Esophagus muscularis mucosa (tissue), 4 donors: ENCODE measurements at places on chromosomes 6 and 20. TPM values are rescaled to one million over a fixed set of nuclear protein-coding genes. Genes with fewer than 3 reads are reported as not detected.
A peak's percentile ranks its signal among the peaks of the same experiment; 100 is the strongest.

DNA sequence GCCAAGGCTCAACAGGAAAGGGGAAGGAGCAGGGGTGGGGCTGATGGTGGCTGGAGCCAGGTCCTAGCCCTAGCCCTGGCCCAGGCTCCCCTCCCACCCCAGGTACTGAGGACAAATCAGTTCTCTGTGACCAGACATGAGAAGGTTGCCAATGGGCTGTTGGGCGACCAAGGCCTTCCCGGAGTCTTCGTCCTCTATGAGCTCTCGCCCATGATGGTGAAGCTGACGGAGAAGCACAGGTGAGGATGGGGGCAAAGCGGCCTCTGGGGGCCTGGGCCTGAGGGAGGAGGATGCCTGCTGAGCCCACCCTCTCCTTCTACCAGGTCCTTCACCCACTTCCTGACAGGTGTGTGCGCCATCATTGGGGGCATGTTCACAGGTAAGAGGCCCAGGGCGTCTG, 15.0 kb downstream of the ERGIC3 start:
- DNase-seq = no peak

DNA sequence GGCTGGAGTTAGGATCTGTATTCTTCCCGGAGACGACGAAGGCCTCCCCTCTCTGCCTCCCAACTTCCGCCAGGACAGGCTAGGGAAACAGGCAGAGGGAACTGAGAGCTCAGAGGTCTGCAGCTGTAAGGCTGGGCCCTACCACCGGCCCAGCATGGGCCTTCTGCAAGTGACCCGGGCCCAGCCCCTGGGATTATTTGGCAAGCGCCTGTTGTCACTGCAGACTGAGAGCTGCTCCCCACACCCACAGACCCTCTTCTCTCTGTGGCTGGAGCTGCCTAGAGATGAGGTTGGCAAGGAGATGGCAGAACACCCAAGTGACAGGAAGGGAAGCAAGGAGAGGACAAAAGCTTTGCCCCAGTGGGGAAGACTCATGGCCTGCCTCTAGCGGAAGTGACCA, 212.6 kb downstream of the ZDHHC14 start:
- peak; percentile 74 for DNase-seq

GRCh38 chr6:157358287-157358686, 22.7 kb upstream of the ZDHHC14 start:
- no peak for DNase-seq

The HTR1E gene
- not detected for total RNA-seq

The FOXC1 gene
- total RNA-seq = 8.7 TPM

The CTNNBL1 gene
- 40.4 TPM for total RNA-seq

GRCh38 chr6:41755895-41756294, 8.7 kb upstream of the PGC start:
- no peak for DNase-seq

The TGM6 gene
- not detected for total RNA-seq

The OR14J1 gene
- not detected for total RNA-seq

The BEND6 gene
- total RNA-seq = 0.45 TPM

DNA sequence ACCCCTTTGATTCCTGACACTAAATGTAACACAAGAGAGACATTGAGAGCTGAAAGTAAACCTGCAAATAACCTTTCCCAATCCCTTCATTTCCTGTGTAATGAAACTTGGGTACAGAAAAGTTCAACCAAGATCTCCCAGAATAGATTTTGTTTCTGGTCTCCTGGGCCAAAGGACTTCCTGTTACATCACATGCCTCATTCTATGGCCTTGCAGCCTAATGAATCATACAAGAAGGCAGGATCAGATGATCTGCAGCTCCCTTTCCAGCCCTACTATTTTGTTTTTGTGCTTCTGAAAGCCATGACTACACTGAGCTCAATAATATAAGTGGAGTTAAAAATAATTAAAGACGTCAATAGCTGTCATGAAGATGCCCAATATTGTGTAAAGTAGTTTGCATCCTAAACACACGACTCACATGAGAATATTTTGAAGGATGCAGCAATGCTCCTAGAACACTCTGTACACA, 73.4 kb upstream of the NOX3 start:
- no peak for DNase-seq

DNA sequence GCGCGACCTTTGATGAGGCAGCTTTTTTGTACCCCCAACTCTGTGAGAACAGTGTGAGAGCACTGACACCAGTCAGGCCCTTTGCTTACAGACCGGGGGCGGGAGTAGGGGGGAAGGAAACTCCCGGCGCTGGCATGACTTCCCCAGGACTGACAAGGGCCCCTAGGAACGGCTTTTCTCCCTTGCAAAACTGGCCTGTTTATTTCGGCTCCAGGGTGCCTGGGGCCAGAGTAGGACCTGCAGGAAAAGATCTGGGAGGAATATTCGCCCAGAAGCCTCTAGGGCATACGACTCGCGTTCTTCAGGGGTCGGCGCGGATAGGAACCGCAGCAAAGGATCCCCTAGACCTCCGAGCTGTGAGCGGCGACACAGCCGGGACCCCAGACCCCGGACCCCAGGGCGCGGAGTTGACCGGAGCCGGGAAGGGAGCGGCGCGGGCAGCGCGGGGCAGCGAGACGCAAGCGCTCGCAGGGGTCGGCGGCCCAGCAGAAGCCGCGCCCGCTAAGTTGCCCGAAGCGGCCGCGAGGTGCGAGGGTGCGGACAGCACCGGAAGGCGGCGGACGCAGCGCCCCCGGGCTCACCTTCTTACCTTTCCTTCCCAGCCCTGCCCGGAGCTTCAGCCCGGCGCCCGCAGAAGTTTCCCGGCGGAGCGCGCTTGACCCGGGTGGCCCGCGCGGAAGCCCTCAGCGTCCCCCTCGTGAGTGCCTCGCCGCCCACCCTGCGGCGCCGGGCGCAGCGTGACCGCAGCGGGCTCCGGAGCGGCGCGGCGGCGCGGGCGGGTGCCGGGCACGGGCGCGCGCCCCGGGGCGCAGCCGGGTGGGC, at the start of gene POPDC3:
TSS of gene POPDC3 (minus strand) at position 771 of the 822 bp plus-strand sequence. CDS start 18,105 bp downstream, outside the sequence.
- DNase-seq = no peak

The BMP5 gene
- 1.7 TPM for total RNA-seq

GRCh38 chr20:46900086-46900485, 5.4 kb downstream of the EYA2 start:
- no peak for DNase-seq

DNA sequence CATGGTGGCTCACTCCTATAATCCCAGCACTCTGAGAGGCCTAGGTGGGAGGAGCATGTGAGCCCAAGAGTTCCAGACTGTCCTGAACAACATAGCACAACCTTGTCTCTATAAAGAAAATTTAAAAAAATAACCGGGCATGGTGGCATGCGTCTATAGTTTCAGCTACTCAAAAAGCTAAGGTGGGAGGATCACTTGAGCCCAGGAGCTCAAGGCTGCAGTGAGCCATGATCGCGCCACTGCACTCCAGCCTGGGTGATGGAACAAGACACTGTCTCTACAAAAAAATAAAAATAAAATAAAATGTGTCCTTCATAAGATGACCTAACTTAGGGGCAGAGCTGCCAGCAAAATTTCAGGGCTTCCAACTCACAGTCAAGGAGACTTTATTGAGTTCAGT, 12.6 kb downstream of the ID4 start:
- DNase-seq = no peak

DNA sequence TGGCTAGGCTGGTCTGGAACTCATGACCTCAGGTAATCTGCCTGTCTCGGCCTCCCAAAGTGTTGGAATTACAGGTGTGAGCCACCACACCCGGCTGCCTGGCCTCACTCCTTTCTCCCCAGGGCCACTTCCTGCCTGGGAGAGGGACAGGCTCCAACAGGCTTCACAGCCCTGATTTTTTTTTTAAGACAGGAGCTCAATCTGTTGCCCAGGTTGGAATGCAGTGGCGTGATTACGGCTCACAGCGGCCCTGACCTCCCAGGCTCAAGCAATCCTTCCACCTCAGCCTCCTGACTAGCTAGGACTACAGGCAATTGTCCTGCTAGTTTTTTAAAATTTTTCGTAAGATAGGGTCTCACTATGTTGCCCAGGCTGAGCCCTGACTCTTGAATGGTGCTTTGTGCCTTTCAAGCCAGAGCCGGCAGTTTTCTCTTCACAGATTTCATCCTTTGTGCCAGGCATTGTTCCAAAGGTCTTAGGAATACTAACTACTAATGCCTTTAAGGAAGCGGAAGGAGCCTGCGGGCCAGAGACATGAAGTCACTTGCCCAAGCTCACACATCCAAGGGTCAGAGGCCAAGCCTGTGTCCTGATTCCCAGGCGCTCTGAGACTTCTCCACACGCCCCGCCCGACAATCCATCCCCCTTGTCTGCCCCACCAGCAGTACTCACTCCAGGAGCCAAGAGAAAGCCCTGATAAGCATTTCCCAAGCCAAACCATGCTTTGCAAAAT, 19.2 kb downstream of the CAPN11 start:
- DNase-seq = no peak

DNA sequence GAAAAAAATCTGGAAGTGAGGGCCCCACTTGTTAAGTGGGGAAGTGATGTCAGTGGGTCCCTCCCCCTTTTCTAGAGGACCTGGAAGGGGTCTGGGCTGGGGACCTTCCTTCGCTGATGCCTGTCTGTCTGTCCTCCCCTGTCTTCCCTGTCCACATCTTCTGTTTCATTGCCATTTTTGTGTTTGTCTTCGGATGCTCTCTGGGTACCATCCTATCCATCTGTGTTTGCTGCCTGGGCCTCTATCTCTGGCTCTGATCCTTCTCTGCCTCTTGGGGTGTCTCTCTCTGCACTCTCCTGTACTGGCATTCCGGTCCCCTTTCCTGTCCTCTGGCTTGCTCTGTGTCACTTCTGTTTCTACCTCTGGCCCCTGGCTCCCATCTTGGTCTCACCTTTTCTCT, 2.3 kb downstream of the TMEM151B start:
- no peak for DNase-seq

GRCh38 chr6:2984738-2985406, 13.5 kb upstream of the SERPINB6 start:
- no peak for DNase-seq

The ASIP gene
- total RNA-seq = not detected

- peak; percentile 78 for DNase-seq
These were observed 79.3 kb upstream of the ARMC2 start for GRCh38 chr6:108768792-108769524.

The CD24 gene
- total RNA-seq = 1.3 TPM

GRCh38 chr20:20440886-20441658, 73.2 kb downstream of the INSM1 start:
- no peak for DNase-seq

The ADGRF5 gene
- 24.5 TPM for total RNA-seq

GRCh38 chr6:152587473-152587872, 49.7 kb downstream of the SYNE1 start:
- DNase-seq = no peak

GRCh38 chr6:56550301-56550700, 92.4 kb downstream of the DST start:
- no peak for DNase-seq

- DNase-seq = peak; percentile 87
These were observed 202.8 kb downstream of the WDR27 start for GRCh38 chr6:169498916-169499513.

DNA sequence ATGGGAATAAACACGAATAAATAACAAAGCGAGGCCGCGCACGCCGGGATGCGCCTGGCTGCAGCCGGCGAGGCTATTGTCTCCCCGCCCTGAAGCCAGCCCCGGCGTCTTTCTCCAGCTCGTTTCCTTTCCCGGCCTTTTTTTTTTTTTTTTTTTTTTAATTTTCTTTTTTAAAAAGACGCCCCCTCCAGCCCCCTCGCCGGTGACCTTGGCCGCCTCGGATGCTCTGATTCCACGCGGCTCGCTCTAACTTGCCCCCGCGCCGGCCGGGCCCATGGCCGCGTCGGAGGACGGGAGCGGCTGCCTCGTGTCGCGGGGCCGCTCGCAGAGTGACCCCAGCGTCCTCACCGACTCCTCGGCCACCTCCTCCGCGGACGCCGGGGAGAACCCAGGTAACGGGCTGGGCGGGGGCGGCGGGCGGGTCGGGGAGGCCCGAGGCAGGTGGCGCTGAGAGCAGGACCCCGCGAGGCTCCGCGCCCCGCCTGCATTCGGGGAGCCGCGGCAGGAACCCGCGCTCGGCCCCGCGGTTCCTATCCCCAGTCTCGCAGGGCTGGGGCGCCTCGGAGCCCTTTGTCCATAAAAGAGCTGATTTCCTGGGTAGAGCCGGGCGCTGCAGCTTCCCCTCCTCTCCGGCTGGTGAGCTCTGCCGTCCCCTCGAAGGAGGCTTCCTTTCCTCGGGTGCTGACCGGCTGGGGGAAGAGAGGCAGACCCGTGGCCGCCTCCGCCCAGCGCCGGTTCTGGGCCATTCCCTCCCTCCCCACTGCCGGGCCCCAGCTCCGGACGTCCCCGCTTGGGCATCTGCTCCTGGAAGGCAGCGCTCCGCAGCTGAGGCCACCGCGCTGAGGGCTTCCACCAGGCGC, 631 bp downstream of the PHACTR3 start:
- DNase-seq = no peak

- peak; percentile 78 for DNase-seq
These were observed 2.0 kb downstream of the PDE10A start for GRCh38 chr6:165660857-165661663.

DNA sequence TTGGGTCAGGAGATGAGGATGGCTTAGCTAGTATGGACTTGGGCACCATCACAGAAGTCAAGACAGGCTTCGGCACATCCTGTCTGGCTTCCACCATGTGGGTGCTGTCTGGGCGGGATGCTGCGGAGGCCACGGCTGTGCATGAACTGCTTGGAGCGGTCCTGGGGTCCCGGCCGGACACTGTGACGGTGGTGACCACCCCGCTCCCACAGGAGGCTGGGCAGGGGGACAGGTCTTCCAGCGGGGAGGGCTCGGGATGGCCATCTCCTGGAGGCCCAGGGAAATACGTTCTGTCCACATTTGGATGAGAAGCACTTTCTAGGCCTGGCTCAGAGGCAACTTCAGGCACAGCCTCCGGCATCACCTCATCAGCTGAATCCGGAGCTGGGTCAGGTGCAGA, 32.1 kb upstream of the TCFL5 start:
- DNase-seq = no peak

DNA sequence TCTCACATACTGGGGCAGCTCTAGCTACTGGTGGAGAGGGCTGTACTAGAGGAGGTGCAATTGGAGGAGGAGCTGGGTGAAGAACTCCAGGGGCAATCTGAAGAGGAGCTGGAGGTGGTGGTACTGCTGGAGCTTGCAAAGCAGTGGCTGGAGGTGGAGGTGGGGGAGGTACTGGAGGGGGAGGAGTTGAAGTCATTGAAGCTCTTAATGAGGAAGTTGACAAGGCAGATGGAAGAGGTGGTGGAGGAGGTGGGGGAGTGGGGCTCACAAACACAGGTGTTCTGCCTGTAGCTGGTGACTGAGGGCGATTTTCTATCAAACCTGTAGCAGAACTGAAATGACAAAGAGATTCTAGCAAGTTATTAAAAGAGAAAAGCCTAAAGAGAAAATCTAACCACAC, 77.6 kb downstream of the WASF1 start:
- DNase-seq = no peak
